Suprapubic skin (tissue), 4 donors: ENCODE measurements at places on chromosomes 1 and 21. TPM values are rescaled to one million over a fixed set of nuclear protein-coding genes. Genes with fewer than 3 reads are reported as not detected.

DNA sequence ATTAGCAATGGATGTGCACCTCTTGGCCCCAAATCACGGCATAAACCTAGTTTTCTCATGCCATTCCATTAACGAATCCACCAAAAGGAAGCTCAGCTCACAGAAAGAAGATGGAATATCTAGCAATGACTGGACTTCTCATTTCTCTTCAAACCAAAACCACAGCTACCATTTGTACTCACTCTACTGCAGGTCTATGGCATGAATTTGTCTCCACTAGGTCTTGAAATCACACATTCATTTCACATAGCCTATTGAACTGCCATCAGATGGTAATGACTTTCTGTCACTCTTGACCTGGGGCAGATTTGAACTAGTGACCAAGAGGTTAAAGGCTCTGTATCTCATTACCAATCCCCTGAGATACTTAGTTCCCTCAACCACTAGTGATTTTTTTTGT is 382.7 kb downstream of the DPYD start:
- no peak for DNase-seq
- no peaks in the 10 kb centered on the region for H3K27me3 ChIP-seq
- H3K36me3 ChIP-seq = no peaks in the 10 kb centered on the region
- H3K4me3 ChIP-seq = no peak overlapping the region

- H3K4me1 ChIP-seq = no peaks in the 10 kb centered on the region
- DNase-seq = no peak
- H3K4me3 ChIP-seq = no peak overlapping the region
- H3K36me3 ChIP-seq = no peaks in the 10 kb centered on the region
- H3K27ac ChIP-seq = no peak overlapping the region
These were observed 13.5 kb upstream of the CACNA1E start for GRCh38 chr1:181469829-181470228.

DNA sequence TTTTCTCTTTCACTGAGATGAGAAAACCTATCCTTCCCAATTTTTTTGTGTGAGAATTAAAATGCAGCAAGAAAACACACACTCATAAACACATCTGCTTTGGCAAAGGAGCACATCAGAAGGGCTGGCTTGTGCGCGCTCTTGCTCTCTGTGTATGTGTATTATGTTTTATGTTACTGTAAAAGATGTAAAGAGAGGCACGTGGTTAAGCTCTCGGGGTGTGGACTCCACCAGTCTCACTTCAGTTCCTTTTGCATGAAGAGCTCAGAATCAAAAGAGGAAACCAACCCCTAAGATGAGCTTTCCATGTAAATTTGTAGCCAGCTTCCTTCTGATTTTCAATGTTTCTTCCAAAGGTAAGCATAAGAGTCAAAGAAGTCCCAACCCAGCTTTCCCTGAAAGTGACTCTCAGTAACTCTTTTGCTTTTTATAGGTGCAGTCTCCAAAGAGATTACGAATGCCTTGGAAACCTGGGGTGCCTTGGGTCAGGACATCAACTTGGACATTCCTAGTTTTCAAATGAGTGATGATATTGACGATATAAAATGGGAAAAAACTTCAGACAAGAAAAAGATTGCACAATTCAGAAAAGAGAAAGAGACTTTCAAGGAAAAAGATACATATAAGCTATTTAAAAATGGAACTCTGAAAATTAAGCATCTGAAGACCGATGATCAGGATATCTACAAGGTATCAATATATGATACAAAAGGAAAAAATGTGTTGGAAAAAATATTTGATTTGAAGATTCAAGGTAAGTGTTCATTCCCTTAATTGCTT is at the start of gene CD2:
Gene CD2, plus strand, starts transcription at position 233 of the 780 bp plus-strand sequence. Its CDS starts 63 bp downstream, at position 296.
- no peaks in the 10 kb centered on the region for H3K4me1 ChIP-seq
- no peaks in the 10 kb centered on the region for H3K36me3 ChIP-seq
- no peak for DNase-seq
- no peak within 1 kb of the TSS for H3K27ac ChIP-seq
- no peaks in the 10 kb centered on the region for H3K27me3 ChIP-seq

- peak overlapping the region; percentile 99 for H3K27ac ChIP-seq
- H3K27me3 ChIP-seq = no peaks in the 10 kb centered on the region
- peaks cover 5% of the 10 kb centered on the region for H3K36me3 ChIP-seq
- peak overlapping the region; percentile 93 for H3K4me3 ChIP-seq
- peaks cover 18% of the 10 kb centered on the region for H3K4me1 ChIP-seq
- peak; percentile 82 for DNase-seq
These were observed 759 bp downstream of the AHCTF1 start for GRCh38 chr1:246930830-246931548.

- no peaks in the 10 kb centered on the region for H3K27me3 ChIP-seq
- H3K36me3 ChIP-seq = peaks cover 80% of the 10 kb centered on the region
- H3K4me3 ChIP-seq = no peak overlapping the region
These were observed 25.9 kb downstream of the RPAP2 start for GRCh38 chr1:92324784-92325183.

DNA sequence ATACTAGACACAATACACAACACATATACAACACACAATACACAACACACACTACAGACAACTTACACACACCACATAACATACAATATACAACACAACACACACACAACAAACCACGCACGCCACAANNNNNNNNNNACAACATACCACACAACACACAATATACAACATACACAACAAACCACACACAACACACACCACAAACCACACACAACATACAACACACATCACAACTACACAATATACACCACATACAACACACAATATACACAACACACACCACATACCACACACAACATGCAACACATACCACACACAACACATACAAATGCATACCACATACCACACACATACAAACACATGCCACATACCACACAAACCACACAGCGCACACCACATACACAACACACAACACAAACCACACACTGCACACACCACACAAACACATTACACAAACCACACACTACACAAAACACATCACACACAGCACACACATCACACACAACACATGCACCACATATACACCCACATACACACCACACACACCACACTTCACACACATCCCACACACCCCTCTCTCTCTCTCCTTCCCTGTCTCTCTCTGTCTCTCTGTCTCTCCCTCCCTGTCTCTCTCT is 108.3 kb downstream of the ETS2 start:
- H3K27ac ChIP-seq = peak overlapping the region; percentile 92
- H3K4me3 ChIP-seq = no peak overlapping the region
- H3K36me3 ChIP-seq = no peaks in the 10 kb centered on the region
- H3K4me1 ChIP-seq = peaks cover 53% of the 10 kb centered on the region
- DNase-seq = no peak
- no peaks in the 10 kb centered on the region for H3K27me3 ChIP-seq

- DNase-seq = no peak
- H3K27ac ChIP-seq = no peak overlapping the region
- H3K27me3 ChIP-seq = peaks cover 26% of the 10 kb centered on the region
- no peaks in the 10 kb centered on the region for H3K36me3 ChIP-seq
- H3K4me1 ChIP-seq = peaks cover 12% of the 10 kb centered on the region
These were observed 351 bp downstream of the MIXL1 start for GRCh38 chr1:226223786-226224244.

PCP4L1 gene
- 2.7 TPM for total RNA-seq

KRTAP12-4 gene
- not detected for total RNA-seq
